T47D (cell line): ENCODE measurements at places on chromosomes 12 and 14.

GRCh38 chr14:30655124-30655523 lies 33.0 kb downstream of the SCFD1 start:
- no peak for DNase-seq

GRCh38 chr12:120241561-120242274 lies 23.8 kb downstream of the PXN start:
- DNase-seq: no peak

- DNase-seq: no peak
These were observed 3.2 kb upstream of the METTL3 start for GRCh38 chr14:21514341-21514740.

GRCh38 chr12:47686645-47687240 lies 19.1 kb downstream of the RPAP3 start:
- peak; percentile 61 for DNase-seq

GRCh38 chr12:5573390-5573789 lies 141.5 kb downstream of the NTF3 start:
- no peak for DNase-seq

DNA sequence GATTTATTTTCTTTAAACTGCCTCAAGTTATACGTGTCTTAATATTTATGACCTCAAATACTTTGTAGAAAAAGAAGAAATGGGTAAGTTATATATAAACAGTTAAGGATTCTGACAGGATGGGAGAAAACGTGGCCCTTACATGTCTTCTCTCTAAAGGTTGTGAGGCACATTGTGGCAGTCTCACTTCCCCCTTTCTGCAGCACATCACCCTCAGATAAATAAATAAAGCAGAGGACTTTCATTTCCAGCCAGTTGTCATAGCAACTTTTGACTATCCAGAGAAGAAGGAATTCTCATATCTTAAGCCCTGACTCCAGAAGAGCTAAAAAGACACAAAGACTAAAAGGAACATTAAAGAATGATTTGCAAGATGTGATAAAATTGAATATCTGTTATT lies 28.8 kb upstream of the CEP83 start:
- DNase-seq: no peak

DNA sequence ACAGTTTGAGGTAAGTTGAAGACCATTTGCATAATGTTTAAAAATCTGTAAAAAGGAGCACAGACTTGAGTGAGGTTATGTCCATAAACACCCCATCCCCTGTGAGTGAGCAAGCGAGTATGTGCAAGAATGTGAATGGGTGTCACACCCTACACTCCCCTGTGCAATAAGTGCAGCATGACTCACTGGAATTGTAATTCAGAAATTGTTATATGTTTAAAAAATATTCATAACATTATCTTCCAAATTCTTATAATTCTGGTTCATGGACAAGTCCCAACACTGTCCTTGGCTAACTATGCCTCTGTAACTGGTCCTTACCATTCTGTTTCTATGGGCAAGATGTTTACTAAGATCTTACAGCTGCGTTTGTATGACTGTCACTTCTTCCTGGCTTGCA lies 207.8 kb upstream of the FAR2 start:
- no peak for DNase-seq

- no peak for DNase-seq
These were observed 355.6 kb upstream of the KITLG start for GRCh38 chr12:88935856-88936255.

GRCh38 chr12:85781766-85782165 lies 54.4 kb downstream of the RASSF9 start:
- no peak for DNase-seq

- no peak for DNase-seq
These were observed 1.4 kb downstream of the PRKD1 start for GRCh38 chr14:29926228-29926627.

DNA sequence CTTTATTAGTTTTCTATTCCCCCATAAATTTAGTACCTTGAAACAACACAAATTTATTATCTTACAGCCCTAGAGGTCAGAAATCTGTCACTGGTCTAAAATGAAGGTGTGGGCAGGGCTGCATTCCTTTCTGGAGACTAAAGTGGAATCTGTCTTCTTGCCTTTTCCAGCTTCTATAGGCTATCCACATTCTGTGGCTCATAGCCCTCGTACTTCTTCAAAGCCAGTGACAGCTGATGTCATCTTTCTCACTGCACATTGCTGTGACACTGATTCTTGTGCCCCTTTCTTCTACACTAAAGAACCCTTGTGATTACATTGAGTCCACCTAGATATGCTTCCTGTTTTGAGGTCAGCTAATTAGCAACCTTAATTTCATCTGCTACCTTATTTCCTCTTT lies 23.2 kb upstream of the DCN start:
- no peak for DNase-seq

DNA sequence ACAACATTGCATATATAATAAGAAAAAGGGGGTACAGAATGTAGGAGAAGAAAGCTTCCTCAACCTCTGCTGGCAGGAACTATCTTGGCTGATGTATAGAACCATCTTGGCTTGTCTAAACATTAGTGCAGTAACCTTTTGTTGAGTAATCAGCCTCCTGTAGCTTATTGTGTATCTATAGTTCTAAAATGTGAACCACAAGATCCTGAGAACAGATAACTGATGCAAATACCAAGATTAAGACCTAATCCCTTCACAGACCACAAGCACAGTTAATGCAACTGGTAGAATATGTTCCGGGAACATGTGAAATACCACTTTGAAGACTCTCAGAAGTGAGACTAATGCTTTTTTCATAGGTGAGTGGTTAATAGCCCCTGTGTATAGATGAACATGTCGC lies 50.7 kb upstream of the KCNC2 start:
- DNase-seq: peak; percentile 18

- DNase-seq: no peak
These were observed at the start of gene MYH6 for GRCh38 chr14:23407516-23408306. Gene MYH6, minus strand, starts transcription at chr14:23408273. Its CDS starts 1,050 bp downstream, at chr14:23407223.

DNA sequence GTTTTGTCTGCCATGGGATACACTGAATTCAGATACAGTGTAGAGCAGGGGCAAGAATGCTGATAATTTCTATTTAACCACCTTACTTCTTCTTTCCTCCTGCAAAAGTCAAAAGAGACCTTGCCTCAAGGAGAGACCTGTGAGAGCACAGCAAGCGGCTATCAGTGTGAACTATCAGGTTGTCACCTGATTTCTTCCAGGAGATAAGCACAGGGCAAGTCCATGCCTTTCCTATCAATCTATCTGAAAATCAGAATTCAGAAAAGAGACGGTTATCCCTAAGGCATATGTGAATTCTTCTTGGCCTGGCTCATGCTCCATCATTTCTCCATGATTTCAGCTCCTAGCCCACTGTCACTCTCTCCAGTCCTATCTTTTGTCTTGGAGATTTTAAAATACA lies 128.9 kb upstream of the CCND2 start:
- DNase-seq: no peak

DNA sequence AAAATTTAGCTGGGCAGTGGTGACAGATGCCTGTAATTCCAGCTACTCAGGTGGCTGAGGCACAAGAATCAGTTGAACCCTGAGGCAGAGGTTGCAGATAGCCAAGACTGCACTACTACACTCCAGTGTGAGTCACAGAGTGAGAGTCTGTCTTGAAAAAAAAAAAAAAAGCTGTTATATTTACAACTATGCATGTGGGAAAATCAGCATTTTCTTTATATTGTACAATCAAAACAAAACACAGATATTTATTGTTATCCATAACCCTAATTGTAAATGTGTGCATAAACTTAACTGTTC lies 12.5 kb downstream of the C1R start:
- no peak for DNase-seq

GRCh38 chr12:49126852-49127763 lies 4.1 kb downstream of the TUBA1B start:
- no peak for DNase-seq

DNA sequence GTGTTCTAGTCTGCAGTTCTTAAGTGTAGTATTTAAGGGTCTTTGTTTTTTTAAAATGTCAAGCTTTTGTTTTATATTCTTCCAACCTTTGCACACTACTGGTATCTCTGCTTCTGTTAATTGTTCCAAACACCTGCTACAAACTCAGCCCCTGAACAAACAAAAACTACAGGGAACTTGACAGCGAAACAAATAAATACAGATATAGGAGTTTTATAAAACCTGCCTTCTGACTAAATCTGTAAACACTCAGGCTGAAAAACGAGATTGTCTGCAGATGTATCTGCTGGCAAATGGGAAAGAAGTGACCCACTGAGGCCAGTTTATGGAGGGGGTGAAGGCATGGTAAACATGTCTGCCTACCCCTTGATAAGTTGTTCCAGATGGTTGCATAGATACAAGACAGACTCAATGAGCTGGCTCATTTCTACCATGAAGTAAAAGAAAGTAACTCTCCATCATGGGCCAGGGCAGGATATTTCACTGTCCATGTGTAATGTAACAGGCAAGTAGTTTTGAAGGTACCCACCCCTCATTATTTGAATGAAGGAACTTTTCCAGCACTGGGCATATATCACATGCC lies 75.6 kb downstream of the LMO3 start:
- DNase-seq: no peak

DNA sequence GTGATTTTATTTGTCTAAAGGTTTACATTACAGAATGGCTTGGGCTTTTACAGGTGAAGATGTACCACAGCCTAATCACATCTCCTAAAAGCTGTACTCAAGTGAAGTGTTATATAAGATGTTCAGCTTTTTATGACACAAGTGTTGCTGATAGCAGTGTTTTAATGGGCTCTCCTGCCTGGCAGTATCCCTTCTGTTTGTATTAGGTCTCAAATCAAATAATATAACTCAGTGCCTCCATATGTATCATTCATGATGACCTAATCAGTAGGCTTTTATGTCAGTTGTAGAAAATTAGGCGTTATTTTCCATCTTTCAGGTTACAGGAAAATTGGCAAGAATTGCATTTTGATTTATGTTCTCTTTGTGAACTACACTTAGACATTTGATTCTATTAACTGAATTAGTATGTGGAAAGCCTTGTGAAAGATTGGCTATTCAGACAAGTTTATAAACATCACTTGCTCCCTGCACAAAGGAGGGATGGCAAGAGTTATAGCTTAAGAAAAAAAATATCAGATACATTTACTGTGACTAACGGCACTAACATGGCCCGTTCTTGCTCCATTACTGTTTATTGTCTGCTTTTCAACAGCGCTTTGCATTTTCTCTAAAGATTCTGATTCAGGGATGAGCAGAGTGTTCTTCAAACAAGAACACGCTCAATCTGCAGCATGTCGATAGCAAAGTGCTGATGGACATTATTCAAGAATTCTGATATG lies 143.7 kb upstream of the DIO2 start:
- DNase-seq: no peak

- DNase-seq: no peak
These were observed 51.5 kb upstream of the CMKLR1 start for GRCh38 chr12:108390495-108391203.

GRCh38 chr12:21516281-21516680 lies 9.8 kb upstream of the SPX start:
- no peak for DNase-seq

GRCh38 chr14:40445020-40445419 lies 1012.8 kb upstream of the FBXO33 start:
- no peak for DNase-seq

GRCh38 chr12:93287149-93287548 lies 90.6 kb upstream of the NUDT4 start:
- no peak for DNase-seq

DNA sequence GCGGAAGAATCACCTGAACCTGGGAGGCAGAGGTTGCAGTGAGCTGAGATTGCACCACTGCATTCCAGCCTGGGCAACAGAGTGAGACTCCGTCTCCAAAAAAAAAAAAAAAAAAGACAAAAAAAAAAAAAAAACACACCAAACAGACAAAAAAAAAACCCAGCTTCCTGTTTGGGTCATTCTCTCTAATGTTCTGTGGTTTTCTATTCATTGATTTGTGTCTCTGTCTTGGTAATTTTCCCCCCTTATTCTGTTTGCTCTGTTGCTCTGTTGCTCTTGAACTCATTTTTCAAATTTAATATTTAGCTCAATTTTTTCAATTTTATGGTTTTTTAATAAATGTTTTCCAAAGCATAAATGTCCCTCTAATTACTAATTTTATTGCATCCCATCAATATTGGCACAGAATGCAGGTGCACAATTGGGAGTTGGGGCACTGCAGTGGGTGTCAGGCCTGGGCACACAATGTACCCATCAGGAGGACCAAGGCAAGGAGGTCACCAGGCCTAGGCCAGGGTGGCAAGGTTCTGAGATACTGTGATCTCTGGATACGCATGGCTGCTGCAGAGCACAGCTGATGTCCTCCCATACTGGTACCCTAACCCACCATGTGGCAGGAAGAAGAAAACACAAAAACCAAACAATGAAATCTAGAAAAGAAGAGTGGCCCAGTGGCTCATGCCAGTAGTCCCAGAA lies 8.0 kb upstream of the GNPTAB start:
- no peak for DNase-seq

GRCh38 chr12:121090586-121091514 lies 41.8 kb upstream of the P2RX7 start:
- no peak for DNase-seq

GRCh38 chr14:79225815-79226214 lies 985.5 kb downstream of the DIO2 start:
- no peak for DNase-seq

DNA sequence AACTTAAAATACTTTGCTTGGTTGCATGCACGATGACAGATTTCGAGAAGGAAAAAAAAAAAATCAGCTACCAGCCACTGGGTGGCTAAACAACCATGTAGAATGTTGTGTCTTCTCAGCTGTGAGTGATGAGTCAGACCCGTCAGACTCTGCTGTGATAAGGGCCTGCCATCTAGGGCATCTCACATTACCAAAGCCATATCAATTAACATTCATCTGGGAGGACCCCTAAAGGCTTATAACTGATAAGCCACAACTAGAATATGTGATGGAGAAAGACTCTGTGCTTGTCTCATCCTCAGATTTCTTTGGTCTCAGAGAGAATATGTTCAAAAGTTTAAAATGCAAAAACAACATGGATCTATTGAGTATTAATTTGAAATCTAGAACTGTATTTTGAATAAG lies 111.5 kb downstream of the PAX9 start:
- peak; percentile 37 for DNase-seq

- DNase-seq: no peak
These were observed 167.1 kb downstream of the ADGRD1 start for GRCh38 chr12:131120831-131121271.

- no peak for DNase-seq
These were observed 10.7 kb upstream of the KRT5 start for GRCh38 chr12:52530905-52531304.

GRCh38 chr12:30296486-30296885 lies 399.2 kb downstream of the IPO8 start:
- no peak for DNase-seq

DNA sequence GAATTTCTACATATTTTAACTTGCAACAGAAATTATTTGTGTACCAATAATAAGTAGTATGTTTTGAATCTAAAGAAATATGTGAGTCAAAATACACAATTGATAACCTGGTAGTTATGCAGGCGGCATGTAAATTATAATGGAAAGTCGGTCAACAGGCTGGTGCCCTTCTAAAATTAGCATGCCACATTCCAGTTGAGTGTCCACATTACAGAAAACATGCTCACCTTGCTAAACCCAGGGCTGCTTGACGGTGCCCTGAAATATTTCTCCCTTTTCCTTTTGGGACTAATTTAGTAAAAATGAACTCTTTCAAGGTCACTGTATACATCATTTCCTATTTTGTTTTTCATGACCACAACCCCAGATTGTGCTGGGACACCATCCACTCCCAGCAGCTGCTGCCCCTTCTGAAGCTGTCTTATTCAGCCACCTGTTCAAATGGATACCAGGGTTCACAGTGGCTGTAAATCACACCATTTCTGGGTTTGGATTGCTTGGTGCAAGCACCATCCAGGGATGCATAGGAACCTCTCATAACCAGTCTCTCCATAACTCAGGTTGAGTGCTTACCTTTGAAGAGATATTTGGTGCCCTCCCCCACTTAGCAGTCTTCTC lies 110.6 kb downstream of the ANO6 start:
- DNase-seq: no peak
